ENCODE measurements at places on chromosomes 2 and 18.

- DNase-seq: no peak
Observed at GRCh38 chr2:207630491-207630890, 5.3 kb upstream of the METTL21A start.

DNA sequence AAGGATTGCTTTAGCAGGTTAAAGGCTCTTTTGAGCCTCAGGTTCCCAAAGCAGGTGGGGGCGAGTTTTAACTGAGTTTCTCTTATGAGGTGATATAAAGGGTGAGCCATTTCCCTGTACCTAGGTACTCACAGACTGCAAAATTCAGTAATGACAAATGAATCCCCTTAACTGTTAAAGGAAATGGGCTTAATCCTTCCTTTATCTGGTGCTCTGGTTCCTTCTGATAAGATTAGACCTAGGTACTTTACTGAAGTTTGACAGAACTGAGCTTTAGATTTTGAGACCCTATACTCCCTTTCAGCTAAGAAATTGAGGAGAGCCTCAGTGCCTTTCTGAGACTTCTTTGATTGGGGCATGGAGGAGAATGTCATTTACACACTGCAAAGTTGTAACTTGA, 42.6 kb downstream of the STK17B start:
- no peak for DNase-seq

- no peak for DNase-seq
Observed at GRCh38 chr18:79516441-79516931, 120.8 kb downstream of the NFATC1 start.

- no peak for DNase-seq
Observed at GRCh38 chr2:55063226-55063625, 13.0 kb upstream of the RTN4 start.

DNA sequence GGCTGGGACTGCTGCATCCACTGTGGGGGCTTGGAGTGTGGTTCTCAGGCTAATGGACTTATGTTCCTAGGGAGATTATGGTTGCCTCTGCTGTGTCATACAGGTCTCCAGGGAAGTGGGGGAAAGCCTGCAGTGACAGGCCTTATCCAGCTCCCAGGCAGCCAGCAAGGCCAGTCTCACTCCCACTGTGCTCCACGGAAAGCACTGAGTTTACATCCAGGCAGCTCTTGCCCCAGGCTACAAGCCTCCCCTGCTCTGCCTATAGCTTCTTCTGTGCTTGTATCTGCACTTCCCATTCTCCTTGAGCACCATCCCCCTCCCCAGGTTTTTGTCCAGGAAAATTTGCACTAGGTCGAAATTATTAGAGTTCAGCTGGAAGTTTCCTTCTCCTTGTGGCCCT, 231.9 kb downstream of the ZRANB3 start:
- no peak for DNase-seq
